ENCODE measurements at places on chromosomes 4 and X. TPM values are rescaled to one million over a fixed set of nuclear protein-coding genes. Genes with fewer than 3 reads are reported as not detected.
A peak's percentile ranks its signal among the peaks of the same experiment; 100 is the strongest.

Gene CLDN22
- not detected for total RNA-seq

Gene F9
- not detected for total RNA-seq

DNA sequence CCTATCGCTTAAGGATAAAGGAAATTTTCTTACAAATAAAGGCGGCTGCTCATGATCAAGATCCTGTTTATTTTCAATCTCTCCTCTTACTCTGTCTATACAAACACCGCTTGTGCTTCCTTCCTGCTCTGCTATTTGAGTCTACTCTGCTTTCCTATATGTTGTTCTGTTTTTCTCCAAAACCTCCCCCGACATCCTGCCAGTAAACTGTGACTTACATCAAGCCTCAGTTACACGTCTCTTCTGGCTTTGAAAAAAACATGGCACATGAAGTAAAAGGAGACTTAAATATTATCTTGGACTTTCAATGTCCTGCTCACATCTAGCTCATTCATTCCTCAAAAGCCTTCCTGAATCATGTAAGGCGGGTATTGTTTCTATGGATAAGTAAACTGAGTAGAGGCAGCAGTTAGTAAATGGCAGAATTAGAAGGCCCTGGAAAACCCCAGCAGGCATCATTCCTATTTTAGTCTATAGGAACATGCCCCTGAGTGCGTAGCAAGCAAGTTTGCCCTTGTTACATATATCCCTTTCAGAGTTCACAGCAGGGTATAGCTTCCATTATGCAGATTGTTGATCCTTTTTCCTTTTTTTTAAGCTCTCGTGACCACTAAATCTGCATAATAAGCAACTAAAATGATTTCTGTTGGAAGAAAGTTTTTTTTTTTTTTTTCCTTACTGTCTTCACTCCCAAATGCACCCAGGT is 280.1 kb downstream of the RAPGEF2 start:
- DNase-seq = no peak
- no peaks in the 10 kb centered on the region for H3K36me3 ChIP-seq
- H3K27me3 ChIP-seq = no peaks in the 10 kb centered on the region
- H3K4me1 ChIP-seq = no peaks in the 10 kb centered on the region

- no peaks in the 10 kb centered on the region for H3K27me3 ChIP-seq
- H3K27ac ChIP-seq = no peak overlapping the region
- H3K36me3 ChIP-seq = no peaks in the 10 kb centered on the region
- no peak for DNase-seq
- no peak overlapping the region for H3K4me3 ChIP-seq
Measured at GRCh38 chr4:548976-549375, 27.1 kb downstream of the TMEM271 start.

Gene MAGEC3
- total RNA-seq = not detected

DNA sequence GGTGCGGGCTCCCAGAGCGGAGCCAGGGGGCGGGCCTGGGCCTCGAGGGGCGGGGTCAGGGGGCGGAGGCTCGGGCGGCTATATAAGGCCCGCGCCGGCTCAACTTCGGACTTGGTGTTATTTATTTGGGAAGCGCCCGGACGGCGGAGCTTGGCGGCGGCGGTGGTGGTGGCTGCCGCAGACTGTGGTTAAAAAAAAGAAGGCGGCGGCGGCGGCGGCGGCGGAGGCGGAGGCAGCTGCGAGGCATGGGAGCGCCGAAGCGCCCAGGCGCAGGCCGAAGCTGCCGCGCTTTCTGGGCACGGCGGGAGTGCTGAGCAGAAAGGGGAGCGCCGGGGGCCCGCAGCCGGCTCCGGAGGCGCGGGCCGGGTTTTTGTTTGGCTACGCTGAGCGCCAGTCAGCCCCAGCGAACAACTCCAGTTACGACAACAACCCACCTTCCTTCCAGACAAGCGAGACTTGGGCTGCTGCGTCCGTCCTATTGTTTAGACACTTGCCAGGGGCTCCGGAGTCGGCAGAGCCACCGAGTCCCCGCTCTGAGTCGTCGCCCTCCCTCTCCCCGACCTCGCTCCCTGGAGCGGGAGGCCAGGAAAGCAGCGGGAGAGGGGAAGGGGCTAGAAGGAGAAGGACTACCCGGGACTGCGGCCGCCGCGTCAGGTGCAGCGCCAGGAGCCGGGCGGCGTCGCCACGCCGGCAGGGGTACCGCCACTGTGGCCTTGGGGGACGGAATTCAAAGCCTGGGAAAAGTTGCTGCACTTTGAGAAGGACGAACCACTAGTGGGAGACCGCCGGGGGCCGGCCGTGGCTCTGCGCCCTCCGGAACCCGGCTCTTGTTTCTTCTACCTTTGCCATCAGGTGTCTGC is at the start of gene SLIT2:
Gene SLIT2, plus strand, starts transcription at position 110 of the 860 bp plus-strand sequence. CDS start 1,911 bp downstream, outside the sequence.
- DNase-seq = peak; percentile 68
- H3K27me3 ChIP-seq = peaks cover 22% of the 10 kb centered on the region
- H3K4me1 ChIP-seq = peaks cover 11% of the 10 kb centered on the region

Gene NBDY
- total RNA-seq = 3.2 TPM

DNA sequence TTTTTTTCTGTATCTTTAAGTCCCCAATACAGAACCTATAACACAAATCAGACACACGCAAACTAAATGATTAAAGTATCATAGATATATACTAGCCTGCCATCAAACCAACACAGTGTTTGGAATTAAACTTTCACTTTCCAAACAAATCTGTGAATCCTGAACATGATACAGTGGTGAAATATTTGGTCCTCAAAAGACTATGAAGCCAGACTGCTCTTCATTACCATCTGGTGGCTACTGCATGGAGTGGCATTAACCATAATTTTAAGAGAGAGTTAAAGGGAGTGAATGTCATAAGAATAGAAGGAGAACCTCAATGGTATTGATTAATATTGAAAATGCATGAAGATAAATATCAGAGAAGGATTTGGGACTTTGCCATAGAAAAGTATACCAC is 9.2 kb upstream of the GABRA4 start:
- peak; percentile 79 for DNase-seq
- no peaks in the 10 kb centered on the region for H3K27me3 ChIP-seq
- no peaks in the 10 kb centered on the region for H3K36me3 ChIP-seq
- no peak overlapping the region for H3K4me3 ChIP-seq
- H3K4me1 ChIP-seq = no peaks in the 10 kb centered on the region

Gene TBX22
- total RNA-seq = not detected

GRCh38 chrX:119087121-119087520 is 14.3 kb downstream of the CT47C1 start:
- DNase-seq = no peak
- no peak overlapping the region for H3K27ac ChIP-seq
- no peaks in the 10 kb centered on the region for H3K4me1 ChIP-seq
- H3K36me3 ChIP-seq = no peaks in the 10 kb centered on the region
- H3K27me3 ChIP-seq = peaks cover 12% of the 10 kb centered on the region

- no peaks in the 10 kb centered on the region for H3K36me3 ChIP-seq
- no peak overlapping the region for H3K4me3 ChIP-seq
- H3K27ac ChIP-seq = no peak overlapping the region
- peak; percentile 45 for DNase-seq
Measured at GRCh38 chrX:41634284-41634683, 54.5 kb upstream of the GPR34 start.

DNA sequence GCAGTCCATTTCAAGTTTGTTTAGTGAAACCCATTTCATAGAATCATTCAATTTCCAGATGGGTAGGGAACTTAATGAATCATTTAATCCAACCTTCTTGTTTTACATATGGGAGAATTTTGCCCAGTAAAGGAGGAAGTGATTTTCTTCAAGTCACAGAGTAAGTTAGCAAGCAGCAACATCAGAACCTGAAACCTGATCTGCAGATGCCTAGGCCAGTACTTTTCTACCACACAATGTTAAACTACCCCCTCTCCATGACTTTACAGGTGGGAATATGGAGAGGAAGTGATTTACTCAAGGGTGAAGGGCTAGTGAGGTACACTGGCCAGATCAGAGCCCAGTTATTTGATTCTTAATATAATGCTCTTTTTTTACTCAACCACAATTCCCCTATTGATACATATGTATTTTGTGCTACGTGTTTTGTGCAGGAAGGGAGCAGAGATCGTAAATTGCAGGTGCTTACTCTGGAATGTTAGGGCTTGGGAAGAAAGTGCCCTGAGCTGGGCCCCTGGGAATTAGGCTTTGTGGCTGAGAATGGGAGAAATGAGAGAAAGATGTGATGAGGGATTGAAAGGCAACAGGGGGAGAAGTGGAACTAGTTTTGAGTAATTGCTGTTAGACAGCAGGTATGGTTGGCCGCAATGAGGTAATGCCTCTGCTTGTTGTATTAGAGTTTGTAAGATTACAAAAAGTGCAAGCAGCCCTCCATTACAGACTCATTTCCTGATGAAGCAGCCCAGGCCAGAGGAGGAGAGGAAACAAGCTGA is 6.8 kb downstream of the LHFPL1 start:
- H3K27ac ChIP-seq = no peak overlapping the region
- no peak for DNase-seq
- no peak overlapping the region for H3K4me3 ChIP-seq
- no peaks in the 10 kb centered on the region for H3K4me1 ChIP-seq
- H3K27me3 ChIP-seq = peaks cover 6% of the 10 kb centered on the region

Gene LRIT3
- total RNA-seq = not detected

DNA sequence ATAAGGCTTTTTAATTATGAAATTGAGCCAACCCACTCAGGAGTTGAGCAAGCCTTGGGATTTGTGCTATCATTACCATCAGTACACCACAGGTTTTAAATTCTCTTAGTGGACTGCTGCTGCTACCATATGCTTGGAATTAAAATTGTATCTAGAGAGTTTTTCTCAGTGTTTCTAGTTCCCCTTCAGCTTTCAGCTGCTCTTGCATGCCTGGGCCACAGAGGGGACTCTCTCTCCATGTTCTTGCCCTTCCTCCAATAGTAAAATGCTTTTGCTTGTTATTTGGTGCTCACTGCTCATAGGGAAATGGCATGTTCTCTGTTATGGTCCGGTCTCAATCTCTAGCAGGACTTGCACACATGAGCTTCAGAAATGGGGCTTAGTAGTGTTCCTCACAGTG is 101.9 kb downstream of the IGSF1 start:
- no peak for DNase-seq
- H3K36me3 ChIP-seq = no peaks in the 10 kb centered on the region

- H3K27me3 ChIP-seq = no peaks in the 10 kb centered on the region
- no peak for DNase-seq
- H3K36me3 ChIP-seq = no peaks in the 10 kb centered on the region
- H3K27ac ChIP-seq = no peak overlapping the region
Measured at GRCh38 chr4:114727461-114727860, 128.9 kb downstream of the UGT8 start.

DNA sequence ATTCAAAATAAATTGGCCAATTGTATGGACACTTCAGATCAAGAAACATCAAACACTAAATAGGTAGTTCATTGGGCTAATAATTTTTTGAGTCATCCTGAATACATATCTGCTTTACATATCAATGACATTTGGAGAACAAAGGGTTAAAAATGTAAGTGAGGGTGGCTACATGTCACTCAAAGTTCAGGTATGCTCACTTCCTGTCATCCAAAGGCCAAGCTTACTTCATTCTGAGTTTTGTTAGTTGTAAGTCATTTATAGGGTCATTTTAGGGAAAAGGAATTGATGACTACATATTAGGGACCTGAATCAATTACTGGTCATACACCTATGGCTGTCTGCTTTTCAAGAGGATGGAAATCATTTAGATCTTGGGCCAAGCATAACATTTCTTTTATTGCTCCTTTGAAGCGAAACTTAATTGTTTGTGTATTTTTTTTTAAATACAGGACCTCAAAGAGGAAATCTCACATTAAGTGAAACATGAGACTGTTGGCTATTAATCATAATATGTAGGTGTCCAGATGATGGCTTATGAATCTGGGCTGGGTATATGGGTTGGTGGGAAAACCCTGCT is 119.2 kb upstream of the LEF1 start:
- no peaks in the 10 kb centered on the region for H3K36me3 ChIP-seq
- H3K4me1 ChIP-seq = no peaks in the 10 kb centered on the region
- no peak overlapping the region for H3K4me3 ChIP-seq

- H3K27me3 ChIP-seq = no peaks in the 10 kb centered on the region
- H3K27ac ChIP-seq = no peak overlapping the region
- DNase-seq = no peak
- H3K36me3 ChIP-seq = no peaks in the 10 kb centered on the region
- H3K4me3 ChIP-seq = no peak overlapping the region
Measured at GRCh38 chrX:28851871-28852270, 264.6 kb downstream of the IL1RAPL1 start.

- DNase-seq = no peak
- no peaks in the 10 kb centered on the region for H3K4me1 ChIP-seq
- no peaks in the 10 kb centered on the region for H3K27me3 ChIP-seq
Measured at GRCh38 chrX:84160736-84161135, 27.3 kb downstream of the RPS6KA6 start.

DNA sequence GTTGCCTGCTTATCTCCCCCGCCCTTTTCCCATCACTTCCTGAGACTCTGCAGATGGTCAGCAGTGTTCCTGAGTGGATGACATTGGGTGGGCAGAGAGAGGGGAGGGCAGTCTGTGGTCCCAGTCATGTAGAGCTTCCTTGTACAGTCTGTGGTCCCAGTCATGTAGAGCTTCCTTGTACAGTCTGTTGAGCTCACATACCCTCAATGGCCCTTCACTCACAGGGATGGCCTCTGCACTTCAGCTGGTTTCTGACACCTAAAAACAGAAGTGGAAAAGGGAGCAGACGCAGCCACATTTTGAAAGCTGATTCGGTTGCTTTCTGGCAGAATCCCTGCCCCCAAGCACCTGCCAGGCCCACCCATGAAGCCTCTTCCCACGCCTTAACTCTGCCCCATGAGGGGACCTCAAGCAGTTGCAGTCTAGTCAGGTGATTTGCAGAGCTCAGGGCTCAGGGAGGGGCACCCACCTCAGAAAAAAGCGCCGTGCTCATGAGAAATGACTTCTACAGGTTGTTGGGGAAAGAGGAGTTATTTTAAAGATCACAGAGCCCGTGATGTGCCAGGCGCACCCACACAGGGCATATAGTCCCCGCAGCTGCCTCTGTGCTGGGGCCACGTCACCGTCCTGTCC is 3.6 kb upstream of the TMEM271 start:
- H3K4me3 ChIP-seq = no peak overlapping the region
- H3K27me3 ChIP-seq = peaks cover 41% of the 10 kb centered on the region
- DNase-seq = no peak
- no peak overlapping the region for H3K27ac ChIP-seq

GRCh38 chr4:44563496-44563895 is 87.9 kb downstream of the YIPF7 start:
- no peak for DNase-seq
- no peak overlapping the region for H3K4me3 ChIP-seq
- no peaks in the 10 kb centered on the region for H3K36me3 ChIP-seq
- H3K27ac ChIP-seq = no peak overlapping the region
- no peaks in the 10 kb centered on the region for H3K27me3 ChIP-seq

Gene KLHL15
- total RNA-seq = 11.1 TPM

- no peaks in the 10 kb centered on the region for H3K27me3 ChIP-seq
- H3K4me1 ChIP-seq = no peaks in the 10 kb centered on the region
- DNase-seq = no peak
- no peak overlapping the region for H3K4me3 ChIP-seq
- no peaks in the 10 kb centered on the region for H3K36me3 ChIP-seq
- H3K27ac ChIP-seq = no peak overlapping the region
Measured at GRCh38 chr4:142940425-142941330, 94.6 kb upstream of the INPP4B start.

GRCh38 chr4:54144661-54145171 is 44.8 kb downstream of the GSX2 start:
- H3K27ac ChIP-seq = no peak overlapping the region
- H3K36me3 ChIP-seq = no peaks in the 10 kb centered on the region
- no peaks in the 10 kb centered on the region for H3K4me1 ChIP-seq
- H3K4me3 ChIP-seq = no peak overlapping the region
- H3K27me3 ChIP-seq = no peaks in the 10 kb centered on the region
